ENCODE measurements at places on chromosomes 1 and 21.

DNA sequence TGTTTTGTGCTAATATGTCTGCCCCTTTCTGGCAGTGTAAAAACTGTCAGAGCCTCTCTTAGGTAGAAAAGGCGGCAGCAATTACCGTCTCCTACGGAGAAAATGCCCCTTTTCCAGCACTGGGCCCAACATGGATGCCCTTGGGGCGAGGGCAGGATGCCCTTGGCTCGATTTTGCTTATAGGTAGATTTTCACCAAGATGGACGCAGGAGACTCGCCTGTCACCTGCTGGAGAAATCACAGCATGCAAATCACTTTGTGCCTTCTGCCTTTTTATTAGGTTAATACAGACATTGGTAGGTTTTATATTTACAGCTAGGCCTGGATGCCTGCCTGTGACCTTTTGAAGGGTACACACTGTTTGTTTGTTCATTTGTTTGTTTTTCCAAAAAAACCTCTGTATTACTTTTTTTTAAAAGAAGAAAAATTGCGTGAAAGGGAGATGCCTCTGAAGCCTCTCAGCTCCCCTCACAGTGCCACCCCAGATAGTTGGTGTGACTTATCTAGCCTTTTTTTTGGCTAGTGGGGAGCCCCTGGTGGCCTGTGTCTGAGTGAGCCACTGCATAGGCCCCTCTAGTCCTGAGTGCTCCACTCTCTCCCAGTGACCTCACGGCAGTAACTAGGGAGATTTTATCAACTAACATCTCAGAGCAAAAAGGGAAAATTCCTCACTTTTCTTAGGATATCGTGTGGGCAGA is 2.5 kb downstream of the ATP1B1 start:
- no peak for DNase-seq

- DNase-seq = no peak
These were observed 79.2 kb downstream of the UBIAD1 start for GRCh38 chr1:11352058-11352715.

DNA sequence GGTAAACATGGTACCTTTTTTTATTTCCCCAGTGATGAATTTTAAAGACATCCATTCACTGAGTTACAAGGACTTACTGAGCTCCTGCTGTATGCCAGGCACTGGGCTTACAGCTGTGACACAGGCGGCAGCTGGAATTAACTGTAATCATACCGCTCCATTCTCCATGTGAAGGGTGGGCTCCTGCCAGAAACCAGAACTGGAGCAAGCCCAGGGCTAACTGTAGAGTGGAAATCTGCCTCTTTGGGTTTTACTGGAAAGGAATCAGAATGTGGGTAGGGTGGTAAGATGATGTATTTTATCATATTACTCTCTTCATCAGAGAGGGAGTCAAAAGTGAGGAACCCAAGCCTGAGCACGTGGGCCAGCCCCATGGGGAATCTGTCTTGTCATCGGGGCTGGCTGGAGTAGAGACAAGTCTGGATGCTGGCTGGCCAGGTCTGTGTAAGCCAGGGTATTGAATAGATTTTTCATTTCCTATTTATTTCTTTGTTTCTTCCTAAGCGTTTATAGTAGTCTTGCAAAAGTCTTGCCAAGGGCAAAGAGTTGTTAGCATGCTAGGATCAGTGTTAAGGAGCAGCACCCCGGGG is 21.5 kb downstream of the FGGY start:
- peak; percentile 59 for DNase-seq

DNA sequence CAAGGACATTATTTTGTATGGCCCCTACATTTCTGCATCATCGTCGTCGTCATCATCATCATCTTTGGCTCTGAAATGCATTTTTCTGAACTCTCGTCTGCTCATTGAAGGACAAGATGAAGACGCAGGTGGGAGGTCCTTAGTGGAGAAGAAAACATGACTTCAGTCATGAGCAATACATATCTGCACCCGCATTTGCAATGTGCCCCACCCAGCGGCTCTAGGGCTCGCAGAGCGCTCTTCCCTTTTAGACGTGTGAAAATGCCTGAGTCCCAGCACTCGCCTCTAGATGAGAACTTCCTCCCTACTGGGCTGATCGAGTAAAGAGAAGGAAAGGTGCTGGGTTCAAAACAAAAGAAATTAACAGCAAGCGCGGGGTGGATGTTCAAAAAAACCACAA is 10.1 kb downstream of the C1orf174 start:
- DNase-seq = no peak

DNA sequence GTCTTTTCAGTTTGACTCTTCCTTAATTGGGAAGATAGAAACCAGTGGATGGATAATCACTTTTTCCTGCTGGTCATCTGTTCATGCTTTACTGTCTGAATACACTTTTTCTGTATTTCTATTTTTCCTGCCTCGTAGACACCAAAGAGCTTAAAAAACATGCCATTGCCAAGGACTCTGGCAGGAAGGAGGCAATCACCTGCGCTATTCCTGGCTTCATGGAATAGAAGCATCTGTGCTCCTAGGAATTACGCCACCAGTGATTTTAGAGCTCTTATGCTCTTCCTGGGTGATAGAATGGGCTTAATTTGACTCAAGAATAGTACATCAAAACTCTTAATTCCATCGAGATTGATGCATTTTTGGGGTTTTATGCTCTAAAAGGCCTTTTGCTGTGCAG is 15.7 kb downstream of the OR2B11 start:
- no peak for DNase-seq

DNA sequence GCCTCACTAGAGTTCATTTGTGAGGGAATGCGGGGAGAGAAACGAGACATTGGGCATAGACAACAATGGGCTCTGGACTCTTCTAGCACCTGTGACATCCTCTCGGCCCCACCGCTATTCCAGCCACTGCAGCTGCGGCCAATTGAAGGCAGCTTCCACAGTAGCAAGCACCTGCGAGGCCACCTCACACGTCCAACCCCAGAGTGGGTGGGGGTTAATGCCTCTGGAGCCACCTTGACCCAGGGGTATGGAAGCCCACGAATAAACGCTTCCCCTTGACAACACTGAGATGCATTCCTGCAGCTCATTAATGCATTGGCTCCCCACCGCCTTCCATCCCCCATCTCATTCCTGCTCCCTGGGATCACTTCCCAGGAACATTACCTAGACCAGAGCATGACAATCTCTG is 104.4 kb downstream of the GLIS1 start:
- DNase-seq = no peak

DNA sequence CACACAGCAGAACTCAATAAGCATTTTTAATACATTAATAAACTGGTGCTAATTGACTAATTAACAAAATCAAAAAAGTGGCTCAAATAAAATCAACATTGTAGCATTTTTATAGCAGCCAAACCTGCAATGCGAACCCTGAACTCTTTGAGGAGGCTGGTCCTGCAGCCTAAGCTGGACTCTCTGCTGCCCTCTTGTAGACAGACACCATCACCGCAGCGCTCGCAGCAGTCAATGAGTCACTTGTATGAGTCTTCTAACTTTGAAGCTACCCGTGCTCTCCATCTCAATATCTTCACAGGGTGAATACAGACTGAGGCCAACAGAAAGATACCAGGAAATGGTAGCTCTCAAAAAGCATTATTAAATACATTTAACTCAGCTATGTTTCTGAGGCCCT is 9.7 kb upstream of the KRTAP7-1 start:
- no peak for DNase-seq

DNA sequence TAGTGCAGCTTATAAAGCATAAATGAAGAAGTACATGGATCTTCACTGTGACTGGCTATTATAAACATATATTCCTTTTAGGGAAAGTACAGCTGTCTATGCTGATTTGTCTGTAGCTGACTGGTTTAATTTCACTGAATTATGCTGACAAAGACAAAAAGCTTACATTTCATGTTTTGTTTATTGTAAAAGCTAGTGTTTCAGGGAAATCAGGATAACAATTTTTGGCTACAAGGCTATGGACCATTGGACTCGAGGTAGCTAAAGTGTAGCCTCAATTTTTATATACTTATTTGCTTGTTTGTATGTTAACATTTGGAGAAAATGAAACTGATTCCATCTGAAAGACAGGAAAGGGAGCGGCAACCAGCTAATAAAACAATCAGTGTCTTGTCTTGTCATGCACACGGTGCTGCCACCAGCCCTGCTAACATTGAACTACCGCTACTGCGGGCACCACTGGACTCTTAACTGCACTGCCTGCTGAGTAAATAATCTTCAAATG is 480.2 kb downstream of the COL11A1 start:
- DNase-seq = no peak

DNA sequence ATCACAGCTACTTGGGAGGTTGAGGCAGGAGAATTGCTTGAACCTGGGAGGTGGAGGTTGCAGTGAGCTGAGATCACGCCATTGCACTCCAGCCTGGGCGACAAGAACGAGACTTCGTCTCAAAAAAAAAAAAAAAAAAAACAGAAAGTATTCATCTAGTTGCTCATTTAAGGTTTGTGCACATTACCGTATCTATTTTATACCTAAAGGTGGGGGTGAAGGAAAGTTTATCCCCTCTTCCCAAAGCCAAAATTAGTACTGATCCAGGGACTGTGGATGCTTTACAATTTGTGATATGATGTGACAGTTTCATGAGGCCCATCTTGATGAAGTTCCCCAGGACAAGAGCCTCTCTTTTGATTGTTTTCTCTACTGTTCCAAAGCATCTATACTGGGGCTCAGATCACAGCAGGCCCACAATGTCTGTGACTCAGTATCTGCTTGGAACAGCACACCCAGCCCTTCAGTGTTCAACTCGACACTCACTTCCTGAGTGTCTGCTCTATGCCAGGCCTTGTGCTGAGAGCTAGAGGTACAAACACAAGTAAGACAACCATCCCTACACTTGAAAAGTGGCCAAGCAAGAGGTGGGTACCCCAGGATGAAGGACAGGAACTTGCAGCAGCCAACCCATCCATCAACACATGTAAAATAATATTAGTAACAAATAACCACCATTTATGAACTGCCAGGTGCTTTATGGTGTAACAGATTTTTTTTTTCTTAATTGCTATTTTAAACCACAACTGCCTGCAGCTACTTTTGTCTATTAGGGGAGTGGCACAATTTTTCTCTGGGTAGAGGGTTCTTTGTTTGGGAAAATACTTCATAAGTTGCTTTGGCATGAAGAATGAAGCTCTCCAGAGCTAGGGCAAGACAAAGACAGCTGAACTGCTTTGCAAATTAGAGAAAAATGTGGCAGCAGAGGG is 29.0 kb upstream of the KHDRBS1 start:
- DNase-seq = no peak

DNA sequence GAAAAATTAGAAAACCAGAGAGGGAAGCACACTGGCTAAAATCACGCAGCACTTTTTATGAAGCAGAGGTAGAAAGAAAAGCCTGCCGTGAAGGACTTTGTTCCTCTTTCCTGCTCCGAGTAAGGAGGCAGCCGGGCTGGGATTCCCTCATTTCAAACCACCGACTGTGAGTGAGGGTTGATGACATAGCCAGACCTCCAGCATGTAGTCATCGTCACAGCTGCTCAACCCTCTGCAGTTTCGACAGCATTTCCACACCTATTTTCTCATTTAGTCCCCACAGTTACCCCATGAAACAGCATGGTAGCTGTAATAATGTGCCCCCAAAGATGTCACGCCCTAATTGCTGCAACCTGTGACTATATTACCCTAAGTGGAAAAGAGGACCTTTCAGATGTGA is 35.3 kb downstream of the FCRL5 start:
- no peak for DNase-seq

GRCh38 chr1:24228311-24228710 is 41.2 kb upstream of the IFNLR1 start:
- no peak for DNase-seq

DNA sequence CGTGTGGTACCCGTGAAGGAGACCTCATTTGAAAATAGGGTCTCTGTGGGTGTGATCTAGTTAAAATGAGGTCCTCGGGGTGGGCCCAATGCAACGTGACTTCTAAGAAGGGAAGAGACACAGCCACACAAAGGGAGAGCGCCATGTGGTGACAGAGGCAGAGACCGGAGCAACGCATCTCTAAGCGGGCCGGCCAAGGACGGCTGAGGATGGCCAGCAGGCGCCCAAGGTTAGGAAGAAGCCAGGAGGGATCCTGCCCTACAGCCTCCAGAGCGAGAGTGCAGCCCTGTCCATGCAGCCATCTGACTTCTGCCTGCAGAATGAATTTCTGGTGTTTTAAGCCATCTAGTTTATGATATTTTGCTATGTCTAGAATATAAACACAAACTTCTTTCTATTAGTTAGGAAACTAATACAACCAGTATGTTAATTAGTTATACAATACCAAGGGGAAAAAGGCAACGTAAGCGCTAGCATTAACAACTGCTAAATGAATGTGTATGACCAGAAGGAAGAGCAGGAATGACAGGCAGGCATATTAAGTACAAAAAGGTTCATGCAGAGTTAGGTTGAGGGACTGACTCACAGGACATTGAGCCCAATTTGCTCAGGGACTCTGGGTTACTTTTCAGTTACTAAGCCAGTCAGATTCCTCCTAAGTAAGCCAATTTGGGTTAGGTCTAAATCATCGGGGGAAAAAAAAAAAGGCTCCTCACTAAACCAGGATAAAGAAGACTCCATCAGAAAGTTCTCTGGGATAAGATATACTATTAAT is 4.1 kb downstream of the CEP104 start:
- no peak for DNase-seq
